ENCODE measurements at places on chromosomes 13 and 19.
A peak's percentile ranks its signal among the peaks of the same experiment; 100 is the strongest.

DNA sequence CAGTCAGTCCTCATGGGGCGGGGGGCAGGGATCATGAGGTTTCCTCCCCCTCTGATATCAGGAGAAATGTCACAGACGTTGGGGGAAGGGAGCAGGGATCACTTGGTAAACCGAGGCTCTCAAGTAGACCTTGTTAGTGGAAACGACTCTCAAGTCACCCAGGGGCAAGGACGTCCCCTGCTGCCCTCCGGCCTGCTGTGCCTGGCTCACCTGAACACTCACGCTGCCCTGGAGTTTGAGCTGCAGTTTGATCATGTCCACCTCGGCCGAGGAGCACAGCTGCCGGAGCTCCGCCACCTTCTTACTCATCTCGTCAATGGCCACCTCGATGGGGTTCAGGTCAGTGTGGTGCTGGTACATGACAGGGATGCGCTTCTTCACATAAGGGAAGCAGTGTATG lies 47.6 kb upstream of the SLC15A1 start:
- no peak for DNase-seq

- no peak for DNase-seq
Measured at GRCh38 chr13:109123971-109124370, 494.6 kb downstream of the MYO16 start.

DNA sequence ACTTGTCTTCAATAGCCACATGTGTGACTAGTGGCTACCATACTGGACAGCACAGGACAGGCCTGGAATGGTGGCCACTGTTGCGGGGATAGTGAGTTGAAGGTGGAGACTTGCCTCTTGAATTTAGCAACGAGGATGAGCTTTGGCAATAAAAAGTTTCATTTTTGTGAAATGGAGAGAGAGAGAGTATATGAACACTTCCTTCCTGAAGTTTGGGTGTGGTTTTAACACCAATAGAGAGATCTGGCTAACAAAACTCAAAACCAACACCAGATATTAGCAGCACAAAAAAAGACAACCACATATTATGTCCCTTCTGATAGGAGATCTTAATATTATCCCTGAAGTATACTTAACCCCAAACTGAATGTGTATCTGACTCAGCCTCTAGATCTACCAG lies 6.3 kb upstream of the LRFN3 start:
- no peak for DNase-seq

- DNase-seq = no peak
Measured at GRCh38 chr19:34256835-34257558, 2.6 kb downstream of the GARRE1 start.

DNA sequence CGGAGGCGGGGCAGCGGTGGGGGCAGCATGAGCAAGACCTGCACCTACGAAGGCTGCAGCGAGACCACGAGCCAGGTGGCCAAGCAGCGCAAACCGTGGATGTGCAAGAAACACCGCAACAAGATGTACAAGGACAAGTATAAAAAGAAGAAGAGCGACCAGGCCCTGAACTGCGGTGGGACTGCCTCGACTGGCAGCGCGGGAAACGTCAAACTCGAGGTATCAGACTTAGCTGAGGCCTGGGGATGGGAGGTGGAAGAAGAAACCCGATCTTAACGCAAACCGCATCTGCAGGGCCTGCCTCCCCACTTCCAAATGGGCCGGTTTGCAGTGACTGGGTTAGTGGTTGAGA lies 693 bp downstream of the RFXAP start:
- DNase-seq = peak; percentile 57

DNA sequence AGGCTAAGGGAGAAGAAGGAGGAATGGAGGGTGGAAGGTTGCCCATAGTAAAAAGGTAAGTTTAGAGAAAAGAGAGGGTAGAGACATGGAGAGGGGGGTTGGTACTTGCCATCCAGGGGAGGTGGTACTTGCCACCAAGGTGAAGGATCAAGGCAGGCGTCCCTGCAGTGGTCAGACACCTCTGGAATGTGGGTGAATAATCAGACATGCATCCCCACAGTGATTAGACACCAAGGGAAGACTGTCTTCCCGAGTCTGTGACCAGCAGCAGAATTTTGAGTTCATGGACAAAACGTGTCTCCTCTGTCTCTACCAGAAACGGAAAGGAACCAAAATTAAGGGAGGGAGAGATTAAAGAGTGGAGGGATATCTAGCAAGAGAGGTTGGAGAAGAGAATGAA lies 27.1 kb upstream of the IGFL1 start:
- DNase-seq = no peak

GRCh38 chr19:45779231-45780145 lies 2.8 kb downstream of the DMPK start:
- DNase-seq = peak; percentile 96

DNA sequence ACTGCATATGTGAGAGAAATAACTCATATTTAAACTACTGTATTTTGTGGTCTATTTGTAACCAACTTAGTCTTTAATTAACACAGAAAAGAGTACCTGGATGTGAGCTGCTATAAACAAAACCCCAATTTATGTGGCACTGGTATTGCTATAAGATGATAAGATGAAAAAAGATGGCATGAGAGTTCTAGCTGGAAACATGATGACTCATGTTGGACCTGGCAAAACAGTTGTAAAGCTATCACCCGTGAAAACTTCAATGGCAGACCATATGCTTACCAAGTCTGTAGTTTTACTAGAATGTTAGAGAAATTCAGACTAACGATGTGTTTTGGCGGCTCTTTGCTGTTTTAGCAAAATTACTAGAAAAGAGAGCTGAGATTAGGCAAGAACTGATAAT lies 69.6 kb upstream of the PCDH9 start:
- DNase-seq = no peak

DNA sequence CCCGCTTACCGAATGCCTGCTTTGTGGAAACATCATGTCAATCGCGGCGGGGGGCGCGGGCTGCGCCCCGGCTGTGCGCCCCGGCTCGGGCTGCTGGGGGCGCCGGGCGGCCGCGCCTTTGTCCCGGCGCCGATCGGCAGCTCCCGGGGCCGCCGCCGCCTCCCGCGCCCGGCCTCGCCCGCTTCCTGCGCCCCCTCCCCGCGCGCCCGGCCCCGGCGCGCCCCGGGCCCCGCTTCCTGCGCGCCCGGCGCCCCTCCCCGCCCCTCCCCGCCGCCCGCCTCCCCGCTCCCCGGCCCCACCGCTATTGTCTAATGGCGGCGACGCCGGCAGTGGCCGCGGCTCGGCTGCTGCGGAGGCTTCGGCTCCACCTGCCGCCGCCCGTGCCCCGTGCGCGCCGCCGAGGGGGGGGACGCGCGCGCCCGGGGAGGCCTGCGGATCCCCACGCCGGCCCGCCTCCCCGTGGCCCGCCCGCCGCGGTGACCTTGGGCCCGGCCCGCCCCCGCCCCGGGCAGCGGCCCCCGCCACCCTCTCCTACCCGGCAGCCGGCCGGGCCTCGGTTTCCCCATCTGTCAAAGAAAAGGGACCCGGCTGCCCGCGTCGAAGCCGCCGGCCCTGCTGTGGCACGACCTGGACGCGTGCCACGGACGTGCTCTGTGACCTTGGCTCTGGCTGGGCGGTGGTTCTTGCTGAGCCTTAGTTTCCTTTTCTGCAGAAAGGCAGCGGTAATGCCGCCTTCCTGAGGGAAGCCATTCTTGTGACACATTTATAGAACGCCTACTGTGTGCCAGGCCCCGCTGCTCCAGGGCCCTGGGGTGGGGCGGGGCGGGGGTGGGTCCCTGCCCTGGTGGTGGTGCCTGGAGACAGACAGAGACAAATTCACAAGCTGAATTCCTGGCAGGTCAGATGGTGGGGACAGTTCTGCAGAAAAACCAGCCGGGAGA lies at the start of gene TLE5:
TSS of gene TLE5 (minus strand) at position 331 of the 941 bp plus-strand sequence. CDS start at position 36, 295 bp downstream.
- DNase-seq = peak; percentile 65

DNA sequence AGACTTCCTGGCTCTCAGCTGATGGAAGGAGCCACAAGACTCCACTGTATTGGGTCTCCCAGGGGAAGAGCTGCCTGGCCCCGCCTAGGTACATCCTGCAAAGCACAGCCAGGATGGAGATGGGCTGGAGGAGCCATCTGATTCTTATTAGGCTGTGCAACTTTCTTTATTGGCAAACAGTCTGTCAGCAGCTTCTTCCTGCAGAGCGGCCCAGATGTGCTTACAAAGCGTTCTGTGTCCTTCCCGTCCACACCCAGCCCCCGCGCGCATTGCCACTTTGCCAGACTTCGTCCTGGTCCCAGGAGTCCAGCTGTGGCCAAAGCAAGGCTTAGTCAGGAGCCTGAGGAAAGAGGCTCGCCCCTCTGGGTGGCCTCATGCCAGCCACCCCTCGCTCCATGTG lies 409.3 kb downstream of the ZNF536 start:
- no peak for DNase-seq

DNA sequence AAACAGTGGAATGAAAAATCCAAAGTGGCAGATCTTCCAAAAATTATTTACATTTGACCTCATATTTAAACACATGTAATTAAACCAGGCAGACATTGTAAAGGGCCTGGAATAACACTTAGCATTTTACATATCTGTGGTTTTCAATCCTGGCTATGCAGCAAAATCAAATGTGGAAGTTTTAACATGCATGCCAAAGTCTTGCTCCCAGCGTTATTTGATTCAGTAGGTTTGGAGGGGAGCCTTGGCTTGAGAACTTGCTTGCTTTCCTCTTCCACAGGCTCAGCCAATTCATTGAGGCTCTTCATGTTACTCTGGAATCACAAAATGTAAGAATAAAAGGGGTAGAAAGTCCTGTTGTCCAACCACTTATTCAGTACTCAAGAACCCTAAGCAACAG lies 42.5 kb upstream of the INTS6 start:
- DNase-seq = no peak

DNA sequence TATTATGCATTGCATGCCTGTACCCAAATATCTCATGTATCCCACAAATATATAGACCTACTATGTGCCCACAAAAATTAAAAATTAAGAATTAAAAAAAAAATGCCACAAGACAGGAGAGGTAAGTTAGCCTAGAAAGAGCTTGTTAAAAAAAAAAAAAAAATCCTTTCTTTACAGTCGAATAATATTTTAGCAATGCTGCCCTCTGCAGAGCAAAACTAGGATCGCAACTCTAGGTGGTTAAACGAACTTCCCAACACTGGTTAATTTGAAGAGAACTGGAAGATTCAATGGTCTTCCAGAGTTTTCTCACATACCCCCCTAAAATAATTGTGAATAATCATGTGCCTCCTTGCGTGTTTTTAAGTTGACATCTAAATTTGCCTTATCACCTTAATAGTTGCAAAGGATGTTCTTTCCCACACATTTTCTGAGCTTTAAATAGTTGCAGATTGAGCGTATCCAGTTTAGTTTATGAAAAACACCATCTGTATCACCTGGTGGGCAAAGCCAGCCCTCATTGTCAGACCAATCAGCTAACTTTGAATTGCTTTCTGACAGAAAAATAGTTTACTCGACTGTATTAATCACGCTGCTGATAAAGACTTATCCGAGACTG lies 47.4 kb upstream of the RCBTB2 start:
- peak; percentile 85 for DNase-seq

- DNase-seq = peak; percentile 36
Measured at GRCh38 chr13:102847272-102848234, 1.7 kb downstream of the ERCC5 start.

DNA sequence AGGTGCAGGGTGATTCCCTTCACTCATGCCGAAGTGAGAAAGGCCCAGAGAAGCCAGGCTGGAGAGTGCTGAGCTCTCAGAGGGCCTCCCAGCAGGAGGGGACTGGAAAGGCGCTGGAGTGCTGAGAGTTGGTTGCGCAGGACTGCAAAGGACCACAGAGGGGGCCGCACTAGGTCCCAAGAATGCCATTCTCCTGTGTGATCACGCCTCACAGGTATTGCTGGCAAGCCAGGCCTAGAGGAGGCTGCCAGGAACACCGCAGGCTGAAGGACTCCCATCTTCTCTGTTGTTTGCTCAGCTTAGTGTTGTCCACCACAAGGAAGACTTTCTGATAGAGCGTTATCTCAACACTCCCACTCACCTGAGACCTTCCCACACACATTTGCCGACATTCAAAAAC lies 165.0 kb downstream of the FGF14 start:
- no peak for DNase-seq

DNA sequence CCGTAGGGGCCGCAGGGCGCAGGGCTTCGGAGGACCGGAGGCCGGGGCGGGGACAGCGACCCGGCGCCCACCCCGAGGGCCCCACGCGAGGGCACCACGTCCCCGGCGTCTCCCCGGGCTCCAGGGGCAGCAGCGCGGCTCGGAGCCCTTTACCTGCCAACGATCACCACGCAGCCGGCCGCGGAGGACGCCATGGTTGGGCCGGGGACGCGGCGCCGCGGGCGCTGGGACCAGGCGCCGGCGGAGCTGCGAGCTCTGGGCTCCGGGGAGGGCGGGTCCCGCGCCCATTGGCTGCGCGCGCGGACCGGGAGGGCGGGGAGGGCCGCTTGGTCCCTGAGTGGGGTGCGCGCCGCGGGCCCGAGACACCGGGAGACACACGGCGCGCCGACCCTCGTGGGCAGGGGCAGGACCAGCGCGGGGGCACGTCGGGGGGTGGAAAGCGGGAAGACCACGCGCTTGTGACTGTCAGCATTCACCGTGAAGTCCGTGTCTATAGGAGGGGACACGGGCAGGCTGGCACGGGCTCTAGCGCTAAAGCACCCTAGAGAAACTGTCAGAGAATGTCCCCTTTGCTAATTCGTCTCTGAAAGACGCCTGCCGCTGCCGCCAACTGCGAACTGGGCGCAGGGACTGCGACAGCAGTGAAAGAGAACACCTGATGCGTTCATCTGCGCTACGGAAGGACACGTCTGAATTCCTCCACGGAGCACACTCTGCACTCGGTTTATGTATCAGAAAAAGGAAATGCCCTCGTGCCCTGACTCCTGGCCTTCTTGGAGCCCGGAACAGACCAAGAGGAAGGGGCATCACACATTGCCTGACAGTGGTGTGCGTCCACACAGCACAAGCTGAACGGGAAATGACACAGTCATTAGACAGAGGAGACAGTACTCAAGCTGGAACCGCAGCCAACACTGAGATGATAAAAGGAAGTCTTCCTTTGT lies at the start of gene CRYL1:
TSS of gene CRYL1 (minus strand) at position 257 of the 944 bp plus-strand sequence. CDS start at position 194, 63 bp downstream.
- DNase-seq = peak; percentile 67

- peak; percentile 85 for DNase-seq
Measured at GRCh38 chr19:17703824-17704463, 15.3 kb upstream of the MAP1S start.

GRCh38 chr19:45764945-45765701 lies 3.9 kb downstream of the SIX5 start:
- DNase-seq = no peak

- DNase-seq = no peak
Measured at GRCh38 chr13:108188260-108188659, 27.1 kb downstream of the LIG4 start.

DNA sequence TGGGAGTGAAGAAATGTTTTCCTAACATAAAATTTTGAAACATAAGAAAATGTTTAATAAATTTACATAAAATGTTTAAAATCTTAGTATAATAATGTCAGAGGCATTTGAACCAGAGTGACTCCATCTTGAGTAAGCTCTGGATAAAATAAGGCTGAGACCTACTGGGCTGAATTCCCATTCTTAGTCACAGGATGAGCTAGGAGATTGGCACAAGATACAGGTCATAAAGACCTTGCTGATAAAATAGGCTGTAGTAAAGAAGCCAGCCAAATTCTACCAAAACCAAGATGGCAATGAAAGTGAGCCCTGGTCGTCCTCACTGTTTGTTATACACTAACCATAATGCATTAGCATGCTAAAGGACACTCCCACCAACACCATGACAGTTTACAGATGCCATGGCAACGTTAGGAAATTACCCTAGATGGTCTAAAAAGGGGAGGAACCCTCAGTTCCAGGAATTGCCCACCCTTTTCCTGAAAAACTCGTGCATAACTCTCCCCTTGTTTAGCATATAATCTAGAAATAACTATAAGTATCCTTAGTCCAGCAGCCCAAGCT lies 1184.0 kb downstream of the UQCRFS1 start:
- DNase-seq = no peak

All from activated CD8-positive, alpha-beta T cell treated with anti-CD3 and anti-CD28 coated beads for 36 hours (primary cell).